ENCODE measurements at places on chromosomes 11 and 22. TPM values are rescaled to one million over a fixed set of nuclear protein-coding genes. Genes with fewer than 3 reads are reported as not detected.

Gene DDIAS
- total RNA-seq: 7.8 TPM

Gene TUB
- 32.2 TPM for total RNA-seq

Gene KIRREL3
- 1.0 TPM for total RNA-seq

DNA sequence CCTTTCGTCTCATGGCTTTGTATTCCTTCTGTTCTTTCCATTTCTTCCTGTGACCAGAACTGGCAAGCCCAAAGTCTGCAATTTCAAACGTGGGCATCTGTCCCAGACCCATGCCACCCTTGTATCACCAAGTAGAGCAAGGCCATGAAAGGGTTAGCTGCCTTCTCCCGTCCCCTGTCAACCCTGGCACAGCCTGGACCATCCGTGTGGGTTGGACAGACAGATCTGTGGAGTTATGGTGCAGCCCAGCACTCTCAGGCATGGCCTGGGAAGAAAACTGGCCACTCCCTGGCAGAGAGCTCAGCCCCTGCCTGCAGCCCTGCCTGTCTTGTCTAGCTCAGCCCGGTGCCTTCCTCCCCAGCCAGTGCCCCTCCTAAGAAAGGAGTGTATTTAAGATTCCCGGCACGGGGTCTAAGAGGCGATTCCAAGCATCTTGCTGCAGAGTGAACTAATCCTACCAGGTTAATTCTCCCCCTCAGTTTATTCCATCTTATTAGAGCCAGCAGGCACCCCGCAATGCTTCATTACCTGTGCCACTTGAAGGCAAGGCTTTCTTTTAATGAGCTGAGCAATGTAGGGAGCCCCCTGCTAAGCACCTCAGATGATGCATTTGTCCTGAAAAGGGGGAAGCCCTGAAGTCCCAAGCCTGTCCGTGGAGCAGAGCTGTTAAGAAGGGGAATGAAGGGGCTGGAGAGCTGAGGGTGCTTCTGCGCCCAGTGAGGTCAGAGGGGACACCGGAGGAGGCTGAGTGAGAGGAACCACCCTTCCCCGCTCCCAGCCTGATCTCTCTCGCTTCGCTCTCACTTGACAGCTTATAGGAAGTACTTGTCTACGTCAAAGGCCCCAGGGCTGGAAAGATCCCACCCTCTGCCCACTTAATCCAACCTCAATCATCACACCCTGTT, 130.6 kb downstream of the SPATA19 start:
- DNase-seq: no peak

DNA sequence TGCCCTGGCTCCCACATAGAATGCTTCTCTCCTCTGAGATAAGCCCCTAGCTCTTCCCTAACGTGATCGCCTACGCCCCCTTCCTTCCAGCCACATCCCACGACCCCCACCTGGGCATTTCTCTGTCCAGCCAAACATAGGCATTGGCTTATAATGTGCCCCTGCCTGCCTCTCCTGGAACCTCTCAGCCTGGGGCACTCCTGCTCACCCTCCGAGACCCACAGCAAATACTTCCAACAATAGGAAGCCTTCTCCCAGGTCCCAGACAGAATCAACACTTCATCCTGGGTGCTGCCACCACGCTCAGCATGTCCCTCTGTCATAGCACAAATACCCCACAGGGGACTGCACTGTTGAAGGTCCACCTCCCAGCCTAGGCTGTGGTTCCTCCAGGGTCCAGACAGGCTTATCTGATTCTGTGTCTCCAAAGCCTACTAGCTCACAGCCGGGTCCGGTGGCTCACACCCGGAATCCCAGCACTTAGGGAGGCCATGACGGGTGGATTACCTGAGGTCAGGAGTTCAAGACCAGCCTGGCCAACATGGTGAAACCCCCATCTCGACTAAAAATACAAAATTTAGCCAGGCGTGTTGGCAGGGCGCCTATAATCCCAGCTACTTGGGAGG, 24.2 kb upstream of the TMPRSS4 start:
- DNase-seq: no peak

DNA sequence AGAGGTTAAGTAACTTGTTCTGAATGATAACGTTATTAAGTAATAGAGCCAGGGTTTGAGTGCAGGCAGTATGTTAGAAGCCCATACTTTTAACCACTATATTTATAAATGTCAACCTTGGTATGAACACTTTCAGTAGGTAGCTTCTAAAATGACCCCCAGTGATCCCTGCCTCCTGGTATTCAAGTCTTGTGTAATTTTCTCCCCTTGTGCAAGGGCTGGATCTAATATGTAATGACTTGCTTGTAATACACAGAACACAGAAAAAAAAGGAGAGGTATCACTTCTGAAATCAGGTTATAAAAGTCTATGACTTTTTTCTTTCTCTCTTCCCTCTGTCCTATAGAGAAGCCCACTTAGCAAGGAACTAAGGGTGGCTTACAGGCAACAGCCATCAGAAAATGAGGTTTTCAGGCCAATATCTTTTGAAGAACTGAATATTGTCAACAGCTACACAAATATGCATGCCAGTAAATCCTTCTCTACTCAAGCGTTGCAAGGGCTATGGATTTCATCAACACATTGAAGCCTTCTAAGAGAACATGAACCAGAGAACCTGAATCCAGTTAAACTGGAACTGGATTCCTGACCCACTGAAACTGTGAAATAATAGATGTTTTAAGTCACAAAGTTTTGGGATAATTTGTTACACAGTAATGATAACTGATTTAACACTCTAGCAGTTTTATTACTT, 712.3 kb downstream of the METTL15 start:
- no peak for DNase-seq

DNA sequence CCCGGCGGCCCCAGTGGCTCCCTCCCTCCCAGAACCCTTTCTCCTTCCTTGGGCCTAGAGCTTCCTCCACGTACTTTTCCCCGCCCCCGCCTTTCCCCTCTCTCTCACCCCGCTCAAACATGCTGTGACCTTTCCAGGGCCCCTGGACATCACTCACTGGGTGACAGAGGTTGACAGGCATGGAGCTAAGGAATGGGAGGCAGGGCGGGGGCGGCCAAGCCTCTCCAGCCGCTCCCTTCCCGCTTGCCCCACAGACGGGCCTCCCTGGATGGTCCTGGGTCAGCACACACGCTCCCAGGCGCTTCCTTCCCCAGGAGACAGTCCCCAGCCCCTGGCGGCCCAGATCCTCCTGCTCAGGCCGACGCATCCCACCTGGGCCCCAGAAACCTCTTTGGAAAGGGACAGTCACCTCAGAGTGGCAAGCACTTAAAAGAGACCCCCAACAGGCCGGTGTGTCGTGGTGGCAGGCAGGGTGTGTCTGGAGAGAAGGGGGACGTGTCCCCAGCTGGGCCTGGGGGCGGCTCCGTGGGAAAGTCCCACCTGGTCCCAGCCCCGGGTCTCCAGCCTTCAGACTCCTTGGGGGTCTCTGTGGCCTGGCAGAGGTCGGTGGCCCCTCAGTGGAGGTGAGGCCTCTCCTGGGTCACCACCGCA, 8.8 kb downstream of the H19 start:
- no peak for DNase-seq

DNA sequence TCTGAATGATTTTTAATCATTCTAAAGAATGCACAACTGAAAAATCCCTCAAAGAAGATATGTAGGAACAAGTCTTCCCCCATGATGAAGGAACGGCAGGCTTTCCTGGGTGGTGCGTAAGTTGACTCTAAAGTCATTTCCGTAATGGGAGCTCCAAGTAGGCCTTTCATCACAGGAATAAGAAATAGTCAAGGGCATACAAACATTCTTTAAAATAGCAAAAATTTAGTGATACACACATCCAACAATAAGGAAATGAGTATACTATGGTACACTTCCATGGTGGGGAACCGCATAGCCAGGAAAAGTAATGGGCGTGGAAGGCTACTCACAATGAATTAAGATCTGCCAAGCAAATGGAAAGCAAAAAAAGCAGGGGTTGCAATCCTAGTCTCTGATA, 10.7 kb downstream of the CD59 start:
- DNase-seq: no peak

DNA sequence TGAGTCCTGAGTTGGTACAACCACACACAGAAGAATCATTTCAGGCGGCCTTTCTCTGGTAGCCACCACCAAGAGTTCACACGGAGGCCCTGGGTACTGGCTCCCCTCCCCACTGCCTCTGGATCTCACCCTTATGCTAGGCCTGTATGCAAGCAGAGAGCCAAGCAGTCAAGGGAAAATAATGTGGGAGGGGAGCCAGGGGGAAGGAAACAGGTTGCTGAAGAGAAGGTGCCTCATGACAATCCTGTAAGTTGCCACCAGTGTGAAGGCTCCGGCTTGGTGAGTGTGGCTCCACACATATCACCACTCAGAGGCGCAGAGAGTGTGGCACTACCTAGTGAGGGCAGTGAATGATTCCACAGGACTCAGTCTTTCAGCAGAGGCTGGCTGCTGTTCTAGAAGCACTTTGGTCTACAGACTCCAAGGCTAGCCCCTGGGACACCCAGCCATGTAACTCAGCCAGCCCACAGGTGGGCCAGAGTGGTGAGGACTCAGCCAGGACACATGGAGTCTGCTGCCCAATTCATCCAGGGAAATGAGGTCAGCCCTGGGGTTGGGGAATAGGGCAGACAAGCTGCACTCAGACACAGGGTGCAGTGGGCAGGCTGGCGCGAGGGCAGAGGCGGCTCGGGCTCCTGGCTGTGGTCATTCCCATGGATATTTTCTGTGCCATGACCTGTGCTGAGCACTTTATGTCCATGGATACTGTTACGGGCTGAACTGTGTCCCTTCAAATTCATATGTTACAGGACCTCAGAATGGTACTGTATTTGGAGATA, 49.0 kb upstream of the SERPIND1 start:
- no peak for DNase-seq

- no peak for DNase-seq
These were observed 15.0 kb downstream of the DENND5A start for GRCh38 chr11:9250139-9250582.

- DNase-seq: peak; percentile 52
These were observed 28.0 kb downstream of the MOB2 start for GRCh38 chr11:1458340-1459218.

DNA sequence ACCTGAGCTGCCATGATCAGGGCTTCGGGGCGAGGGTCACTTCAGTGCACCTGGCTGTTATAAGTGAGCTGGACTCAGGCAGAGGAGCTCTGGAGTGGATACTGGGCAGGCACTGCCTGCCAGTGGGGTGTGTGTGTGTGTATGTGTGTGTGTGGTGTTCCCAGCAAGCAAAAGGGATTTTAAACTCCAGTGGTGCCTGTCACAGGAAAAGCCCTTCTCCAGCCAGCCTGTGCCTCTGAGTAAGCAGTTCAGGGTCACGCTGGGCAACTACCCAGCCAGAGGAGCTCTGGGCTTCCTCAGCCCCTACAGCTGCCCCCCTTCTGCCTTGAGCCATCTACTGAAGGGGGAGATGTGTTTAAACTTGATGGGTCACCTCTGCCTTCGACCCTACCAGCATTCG, 109.0 kb downstream of the OSBP2 start:
- no peak for DNase-seq

DNA sequence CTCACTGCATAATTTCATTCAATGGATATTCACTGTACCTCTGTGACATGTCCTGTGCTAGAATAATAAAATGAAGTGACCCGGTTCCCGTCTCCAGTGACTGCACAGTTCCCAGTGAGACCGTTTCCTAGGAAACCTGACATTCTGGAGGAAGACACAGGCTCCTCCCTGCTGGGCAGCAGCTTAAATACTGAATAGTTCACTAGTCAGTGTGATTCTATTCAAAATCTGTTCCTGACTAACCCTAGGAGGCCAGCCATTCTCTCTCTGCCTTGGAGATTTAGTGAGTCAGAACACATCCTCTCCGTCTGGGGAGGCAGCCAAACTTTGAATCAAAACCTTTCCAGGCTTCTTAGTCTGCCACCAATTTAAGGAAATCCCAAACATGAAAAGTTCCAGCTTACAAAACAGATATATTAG, 11.3 kb downstream of the TRIM66 start:
- peak; percentile 51 for DNase-seq

DNA sequence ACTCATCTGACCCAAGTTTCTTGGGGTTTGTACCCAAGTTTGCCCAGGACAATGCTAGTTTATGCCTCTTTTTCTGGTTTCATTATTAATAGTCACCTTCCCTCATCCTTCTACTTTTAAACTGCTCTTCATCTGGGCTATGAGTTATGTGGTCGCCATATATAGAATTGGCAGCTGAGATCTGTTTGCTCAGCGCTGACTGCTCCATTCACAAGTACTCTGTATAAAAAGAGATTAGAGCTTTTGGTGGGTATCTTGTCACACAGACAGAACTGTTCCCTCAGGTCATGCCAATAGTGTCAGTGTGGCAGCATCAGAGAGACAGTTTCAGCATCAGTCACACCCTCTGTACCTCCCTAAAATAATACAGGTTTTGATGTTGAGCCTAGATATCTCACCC, 326.0 kb downstream of the RAB38 start:
- no peak for DNase-seq

GRCh38 chr22:37556710-37557109, 3.6 kb upstream of the CDC42EP1 start:
- no peak for DNase-seq

GRCh38 chr11:6210274-6210955, 5.1 kb downstream of the C11orf42 start:
- DNase-seq: no peak

DNA sequence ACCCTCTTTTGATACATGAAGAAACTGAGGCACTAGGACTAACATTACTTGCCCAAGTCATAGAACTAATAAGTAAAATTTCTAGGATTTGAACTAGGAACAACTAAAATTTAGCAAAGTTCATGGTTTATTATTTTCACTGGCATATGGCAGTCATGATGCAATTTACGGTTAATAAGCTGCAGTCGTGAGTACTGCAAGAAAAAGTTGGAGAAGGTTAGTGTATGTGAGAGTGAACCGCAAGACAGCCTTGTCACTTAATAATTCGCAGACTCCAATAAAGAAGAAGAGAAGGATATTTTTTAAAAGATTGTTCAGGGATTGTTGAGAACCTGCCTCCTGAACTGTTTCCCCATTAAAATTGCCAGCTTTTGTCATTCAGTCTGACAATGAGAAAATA, 663.4 kb upstream of the TENM4 start:
- no peak for DNase-seq

DNA sequence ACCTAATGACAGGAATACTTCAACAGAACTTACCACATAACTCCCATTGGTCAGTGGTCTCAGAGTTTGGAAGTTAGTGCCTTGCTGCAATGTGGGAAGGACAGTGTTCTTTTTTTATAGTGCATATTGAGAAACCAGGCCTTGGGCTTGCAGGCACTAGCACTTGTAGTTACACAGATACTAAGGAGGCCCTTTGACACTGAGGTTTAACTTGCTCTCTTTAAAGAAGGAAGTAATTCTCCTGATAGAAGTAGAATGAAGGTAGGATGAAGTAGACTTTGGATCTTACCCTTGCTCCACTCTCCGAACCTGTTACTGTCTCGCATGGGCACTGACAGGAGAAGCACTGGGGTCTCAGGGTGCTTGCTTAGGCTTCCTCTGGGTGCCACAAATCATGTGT, 31.0 kb upstream of the ST14 start:
- no peak for DNase-seq

- no peak for DNase-seq
These were observed 617 bp upstream of the ARHGAP20 start for GRCh38 chr11:110712659-110713448.
